ENCODE measurements at places on chromosomes 1 and 21. TPM values are rescaled to one million over a fixed set of nuclear protein-coding genes. Genes with fewer than 3 reads are reported as not detected.

GOLT1A gene
- not detected for total RNA-seq

MRAP gene
- total RNA-seq = not detected

CRYAA gene
- not detected for total RNA-seq

OR6N1 gene
- not detected for total RNA-seq

TENT5C gene
- 1.00 TPM for total RNA-seq

NBPF4 gene
- not detected for total RNA-seq

A3GALT2 gene
- not detected for total RNA-seq

KANK4 gene
- total RNA-seq = not detected

CHRM3 gene
- total RNA-seq = not detected

NGF gene
- not detected for total RNA-seq

ECE1 gene
- 302 TPM for total RNA-seq

LRRC71 gene
- total RNA-seq = 0.34 TPM

KLF17 gene
- total RNA-seq = not detected

UMODL1 gene
- not detected for total RNA-seq

EXO1 gene
- total RNA-seq = 13.9 TPM

VWA5B1 gene
- total RNA-seq = not detected

CFAP126 gene
- not detected for total RNA-seq

Measured in mammary microvascular endothelial cell (primary cell).